ENCODE measurements at places on chromosomes 2 and 18.

GRCh38 chr2:96090196-96090926, 26.0 kb downstream of the ADRA2B start:
- DNase-seq = no peak

- DNase-seq = no peak
Observed at GRCh38 chr2:73614105-73614504, 28.1 kb downstream of the NAT8 start.

DNA sequence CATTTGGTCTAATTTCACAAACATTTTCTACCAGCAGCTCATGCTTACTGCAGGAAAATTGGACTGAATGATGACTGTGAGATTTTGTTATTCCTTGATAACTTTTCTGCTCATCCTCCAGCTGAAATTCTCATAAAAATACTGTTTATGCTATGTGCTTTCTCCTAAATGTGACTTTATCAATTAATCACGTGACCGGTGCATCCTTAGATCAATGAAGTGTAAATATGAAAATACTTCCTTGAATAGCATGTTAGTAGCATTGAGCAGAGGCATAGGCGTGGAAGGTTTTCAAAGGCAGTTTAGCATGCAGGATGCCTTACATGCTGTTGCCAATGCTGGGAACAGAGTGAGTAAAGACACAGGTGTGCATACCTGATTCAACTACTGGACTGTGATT, 1002.5 kb downstream of the CBLN2 start:
- no peak for DNase-seq

DNA sequence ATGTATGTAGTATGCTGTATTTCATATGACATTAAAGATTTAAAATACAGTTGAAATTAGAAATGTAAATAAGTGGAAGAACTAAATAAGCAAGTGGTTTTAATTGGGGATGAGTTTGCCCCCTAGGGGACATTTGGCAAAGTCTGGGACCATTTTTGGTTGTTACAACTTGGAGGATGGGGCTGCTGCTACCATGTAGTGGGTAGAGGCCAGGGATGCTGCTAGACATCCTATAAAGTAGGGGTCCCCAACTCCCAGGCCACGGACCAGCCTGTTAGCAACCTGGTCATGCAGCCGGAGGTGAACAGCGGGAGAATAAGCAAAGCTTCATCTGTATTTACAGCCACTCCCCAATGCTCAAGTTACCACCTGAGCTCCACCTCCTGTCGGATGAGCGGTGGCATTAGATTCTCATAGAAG, 27.9 kb upstream of the ASNSD1 start:
- no peak for DNase-seq

DNA sequence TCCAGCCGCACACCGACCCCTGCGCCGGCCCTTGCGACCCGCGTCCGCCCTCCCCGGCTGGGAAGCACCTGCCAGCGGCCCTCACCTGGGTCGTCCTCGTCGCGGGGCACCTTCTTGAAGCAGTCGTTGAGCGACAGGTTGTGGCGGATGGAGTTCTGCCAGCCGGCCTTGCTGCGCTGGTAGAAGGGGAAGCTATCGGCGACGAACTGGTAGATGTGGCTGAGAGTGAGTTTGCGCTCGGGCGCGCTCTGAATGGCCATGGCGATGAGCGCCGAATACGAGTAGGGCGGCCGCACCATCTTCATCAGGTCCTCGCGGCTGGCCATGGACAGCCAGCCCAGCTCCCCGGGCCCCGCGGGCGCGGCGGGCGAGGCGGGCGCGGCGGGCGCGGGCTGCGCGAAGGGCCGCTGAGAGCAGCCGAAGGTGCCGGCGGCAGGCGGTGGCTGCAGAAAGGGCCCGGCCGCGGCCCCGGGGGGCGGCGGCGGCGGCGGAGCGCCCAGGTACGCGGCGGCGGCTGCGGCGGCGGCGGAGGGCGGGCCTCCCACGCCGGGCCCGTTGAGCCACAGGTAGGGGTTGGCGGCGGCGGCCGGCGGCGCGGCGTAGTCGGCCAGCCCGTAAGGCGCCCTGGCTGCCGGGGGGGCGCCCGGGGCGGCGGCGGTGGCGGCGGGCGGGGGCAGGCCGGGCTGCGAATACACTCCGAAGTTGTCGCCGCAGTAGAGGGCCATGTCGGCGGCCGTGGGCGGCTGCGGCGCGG, 505 bp downstream of the FOXI3 start:
- no peak for DNase-seq

GRCh38 chr2:236776695-236777251, 207.1 kb downstream of the ACKR3 start:
- DNase-seq = no peak

GRCh38 chr2:16437189-16437588, 228.4 kb downstream of the CYRIA start:
- DNase-seq = no peak

- no peak for DNase-seq
Observed at GRCh38 chr2:239532250-239532649, 131.4 kb upstream of the HDAC4 start.

DNA sequence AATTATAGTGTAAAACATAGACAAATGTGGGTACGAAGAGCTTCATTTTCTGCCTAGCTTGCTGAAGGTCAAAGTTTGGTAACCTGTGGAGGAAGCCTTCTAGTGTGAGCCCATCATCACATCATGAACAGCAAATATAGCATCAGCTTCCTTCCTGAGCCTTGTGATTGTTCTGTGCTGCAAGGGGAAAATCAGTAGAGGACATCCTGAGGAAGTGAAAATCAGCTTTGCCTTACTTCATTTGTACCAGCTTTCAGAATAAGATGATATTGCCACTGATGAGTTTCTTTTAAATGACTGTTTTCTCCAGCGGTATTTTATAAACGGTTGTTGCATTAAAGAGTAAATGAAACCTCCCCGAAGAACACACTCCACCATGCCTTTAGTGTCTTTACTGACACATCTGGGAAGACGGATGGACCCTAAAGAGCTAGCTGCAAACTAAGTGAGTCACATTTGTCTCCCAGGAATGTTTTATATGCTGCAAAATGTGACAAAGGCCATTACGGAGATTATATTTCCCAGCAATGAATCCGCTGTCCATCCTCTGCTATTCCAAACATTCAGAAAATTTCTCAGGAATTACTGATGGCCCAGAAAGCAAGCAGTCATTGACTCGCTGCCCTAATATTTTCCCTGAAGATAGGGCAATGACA, 1272.8 kb downstream of the SUCLG1 start:
- no peak for DNase-seq

- peak; percentile 77 for DNase-seq
Observed at GRCh38 chr2:239267288-239267951, 133.4 kb downstream of the HDAC4 start.

GRCh38 chr2:219638217-219638947, 11.0 kb downstream of the SLC4A3 start:
- DNase-seq = no peak

DNA sequence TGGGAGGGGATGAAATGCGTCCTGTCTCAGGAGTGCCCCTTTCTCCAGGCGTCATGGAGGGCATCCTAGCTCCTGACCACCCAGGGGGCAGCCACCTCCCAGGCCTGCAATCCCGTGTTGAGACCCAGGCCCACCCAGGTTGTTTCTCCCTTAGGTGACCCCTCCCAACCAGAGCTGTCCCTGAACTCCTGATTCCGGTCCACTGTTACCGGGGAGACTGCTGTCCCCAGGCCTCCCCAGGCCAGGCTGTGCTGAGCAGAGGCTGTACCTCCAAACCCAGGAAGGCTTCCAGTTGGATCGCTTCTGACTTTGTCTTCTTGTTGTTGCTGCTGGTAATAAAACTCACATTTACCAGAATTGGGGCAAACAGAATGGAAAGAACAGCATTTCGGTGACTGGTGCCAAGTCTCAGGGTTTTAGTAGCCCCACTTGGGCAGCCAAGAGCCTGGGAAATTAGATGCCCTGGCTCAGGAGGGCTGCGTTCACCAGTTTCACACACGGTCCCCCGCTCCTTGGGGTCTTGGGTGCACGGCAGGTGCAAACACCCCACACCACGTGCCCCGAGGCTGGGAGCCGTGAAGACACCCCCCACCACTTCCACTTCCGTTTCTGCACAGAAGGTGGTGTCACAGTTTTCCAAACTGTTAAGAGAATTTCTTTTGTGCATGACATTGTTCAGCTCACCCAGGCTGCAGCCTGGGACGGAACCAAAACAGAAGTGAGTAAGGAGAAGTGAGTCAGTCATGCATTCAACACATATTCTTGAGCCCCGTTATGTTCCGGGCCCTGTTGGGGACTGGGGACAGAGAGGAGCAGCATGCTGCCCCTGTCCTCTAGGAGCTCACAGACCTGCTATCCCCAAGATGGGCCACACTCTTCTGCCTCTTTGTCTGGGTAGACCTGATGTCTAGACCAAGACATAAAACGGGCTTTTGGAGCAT, 29.4 kb downstream of the ITM2C start:
- no peak for DNase-seq

GRCh38 chr2:204931562-204931961, 386.3 kb downstream of the PARD3B start:
- DNase-seq = no peak

DNA sequence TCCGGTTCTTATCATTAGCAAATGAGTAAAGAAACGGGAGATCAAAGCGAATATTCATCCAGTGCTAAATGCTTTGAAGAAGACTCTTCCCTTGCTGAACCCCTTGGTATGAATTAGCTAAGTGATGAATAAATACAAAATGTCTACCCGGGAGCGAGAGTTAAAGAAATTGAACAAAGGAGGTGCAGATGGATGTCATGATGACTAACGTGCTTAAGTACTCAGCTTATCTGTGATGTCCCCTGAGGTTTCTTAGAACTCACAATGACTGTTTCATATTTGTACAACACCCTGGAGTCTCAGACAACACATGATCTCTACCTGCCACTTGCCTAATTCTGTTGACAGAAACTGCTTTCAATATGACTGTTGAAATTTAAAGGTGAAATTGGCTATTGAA, 148.5 kb downstream of the TMEM200C start:
- DNase-seq = no peak

GRCh38 chr2:238024986-238025385, 35.8 kb upstream of the SCLY start:
- DNase-seq = no peak

DNA sequence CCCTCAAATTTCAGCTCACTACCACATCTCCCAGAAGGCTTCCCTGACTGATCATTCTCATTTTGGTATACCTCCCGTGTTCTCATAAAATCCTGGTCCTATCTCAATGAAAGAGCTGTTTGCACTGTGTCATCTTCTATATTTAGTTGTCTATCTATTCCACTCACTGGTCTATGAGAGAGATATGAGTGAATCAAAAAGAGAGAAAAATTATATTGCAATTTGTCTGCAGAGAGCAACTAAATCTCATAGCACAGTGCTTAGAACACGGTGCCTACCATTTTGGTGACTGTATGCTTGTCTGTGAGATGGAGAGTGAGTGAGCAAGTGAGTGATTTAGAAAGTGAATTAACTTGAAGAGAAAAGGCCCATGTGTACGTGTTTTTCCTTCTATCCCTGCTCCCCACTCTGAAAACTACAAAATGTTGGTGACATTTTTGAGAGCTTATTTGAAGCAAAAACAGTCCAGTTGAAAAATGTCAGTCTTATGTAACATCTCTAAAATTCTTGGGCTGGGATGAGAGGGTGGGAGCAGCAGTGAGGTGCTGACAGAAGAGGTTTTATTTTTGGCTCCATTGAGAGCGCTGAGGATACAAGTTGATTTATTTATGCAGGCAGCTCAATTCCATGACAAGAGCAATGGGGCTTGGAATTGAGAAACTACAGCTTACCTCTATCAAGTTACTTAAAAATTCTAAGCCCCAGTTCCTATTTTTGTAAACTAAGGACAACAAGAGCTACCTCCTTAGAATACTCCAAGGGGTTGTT, 373.5 kb upstream of the CHST9 start:
- DNase-seq = no peak

GRCh38 chr2:189866296-189866695, 82.0 kb downstream of the PMS1 start:
- no peak for DNase-seq

DNA sequence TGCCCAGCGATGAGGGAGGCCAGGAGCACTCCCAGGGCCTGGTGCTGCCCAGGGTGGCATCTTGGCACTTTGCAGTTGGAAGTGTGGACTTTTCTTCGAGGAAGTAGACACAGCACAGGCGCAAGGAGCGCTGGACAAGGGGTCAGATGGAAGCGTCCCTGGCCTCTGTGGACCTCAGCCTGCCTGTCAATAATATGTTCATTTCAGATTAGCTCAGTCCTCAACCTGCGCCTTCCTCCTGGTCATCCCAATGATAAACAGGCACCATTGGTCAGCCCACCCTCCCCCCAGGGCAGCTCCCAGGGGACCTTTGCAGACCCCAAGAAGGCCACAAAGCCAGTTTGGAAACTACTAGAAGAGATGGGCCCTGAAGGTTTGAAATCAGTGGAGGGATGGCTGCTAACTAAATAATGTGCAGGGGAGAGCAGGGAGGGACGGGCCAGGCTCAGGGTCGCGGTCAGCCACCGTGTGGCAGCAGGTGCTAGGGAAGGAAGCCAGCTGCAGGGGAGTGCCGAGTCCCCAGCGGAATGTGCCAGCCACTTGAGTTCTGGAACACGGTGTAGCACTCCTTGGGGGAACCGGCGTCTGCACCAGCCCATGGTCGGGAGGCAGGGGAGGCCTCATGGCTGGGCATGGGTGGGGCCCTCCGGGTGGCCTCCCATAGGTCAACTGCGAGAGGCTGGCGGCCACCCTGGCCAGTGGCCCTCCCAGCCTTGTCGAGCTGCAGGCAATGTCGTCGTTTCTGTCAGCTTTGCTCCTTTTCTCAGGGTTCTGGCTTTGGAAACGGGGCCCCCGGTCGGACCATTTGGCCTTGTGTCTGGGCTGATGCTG, 59.9 kb downstream of the ADI1 start:
- DNase-seq = no peak

- DNase-seq = no peak
Observed at GRCh38 chr2:145623136-145623535, 1103.2 kb upstream of the ZEB2 start.

- DNase-seq = no peak
Observed at GRCh38 chr2:134027980-134028379, 225.9 kb upstream of the MGAT5 start.

DNA sequence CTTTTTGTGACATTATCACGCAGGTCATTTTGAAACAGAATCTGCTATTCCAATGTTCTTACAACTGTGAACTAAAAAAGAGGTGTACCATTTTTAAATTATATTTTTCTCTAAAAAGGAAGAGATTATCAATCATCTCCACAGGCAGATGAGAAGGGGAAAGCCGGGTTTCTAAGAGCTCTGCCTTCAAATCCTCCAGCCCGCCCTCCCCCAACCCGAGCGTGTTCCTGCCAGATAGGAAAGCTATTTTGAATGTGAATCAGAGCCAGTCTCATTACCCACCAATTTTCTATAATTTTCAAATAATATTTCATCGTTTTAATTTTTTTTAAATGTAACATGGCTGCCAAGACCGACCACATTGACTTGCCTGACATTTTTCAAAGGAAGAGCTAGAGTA, 65.9 kb downstream of the KCNF1 start:
- DNase-seq = no peak

GRCh38 chr18:76528477-76529432, 33.7 kb upstream of the ZNF516 start:
- DNase-seq = no peak

DNA sequence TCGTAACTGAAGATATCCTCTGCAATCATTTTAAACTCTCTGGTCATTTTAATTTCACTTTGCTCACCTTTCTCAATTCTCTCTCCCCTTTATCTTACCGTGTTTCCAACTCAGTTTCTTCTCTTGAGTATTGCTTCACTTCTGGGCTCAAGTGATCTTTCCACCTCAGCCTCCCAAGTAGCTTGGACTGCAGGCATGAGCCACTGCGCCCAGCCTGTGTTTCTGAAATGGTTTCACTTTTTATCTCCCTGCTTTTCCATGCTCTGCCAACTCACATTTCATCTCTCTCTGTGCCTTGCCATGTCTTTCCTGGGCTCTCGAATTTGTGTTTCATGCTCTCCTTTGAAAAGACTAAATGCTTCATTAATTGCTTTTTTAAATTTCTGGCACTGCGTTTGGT, 30.5 kb upstream of the TMEM131 start:
- DNase-seq = no peak
